ENCODE measurements at places on chromosomes 7 and 10.

- DNase-seq, result no peak
These were observed 20.2 kb upstream of the FOXK1 start for GRCh38 chr7:4661871-4662270.

- DNase-seq, result no peak
These were observed 31.3 kb upstream of the CD36 start for GRCh38 chr7:80607136-80607535.

GRCh38 chr7:71334541-71334940 lies 202.6 kb downstream of the GALNT17 start:
- DNase-seq, result no peak

DNA sequence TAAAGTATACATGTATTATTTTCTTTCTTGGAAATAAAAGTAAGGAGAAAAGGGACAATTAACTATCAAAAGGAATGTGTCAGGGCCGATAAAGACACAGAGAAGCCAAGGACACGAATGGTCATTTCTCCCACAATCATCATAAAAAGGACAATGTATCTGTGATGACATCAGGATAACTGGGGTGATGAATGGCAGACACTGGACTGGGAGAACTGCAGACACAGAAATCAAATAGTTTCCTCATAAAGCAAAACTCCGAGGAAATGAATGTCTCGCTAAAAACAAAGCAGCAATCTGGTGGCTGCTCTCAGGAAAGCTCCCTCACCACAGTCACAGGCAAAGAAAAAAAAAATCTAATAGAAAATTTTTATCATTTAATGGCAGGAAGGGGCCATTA lies 69.3 kb upstream of the NPY start:
- DNase-seq, result no peak

GRCh38 chr10:112842832-112843360 lies 107.2 kb upstream of the TCF7L2 start:
- DNase-seq, result no peak

- no peak for DNase-seq
These were observed 74.6 kb downstream of the WDFY4 start for GRCh38 chr10:48759113-48759901.

DNA sequence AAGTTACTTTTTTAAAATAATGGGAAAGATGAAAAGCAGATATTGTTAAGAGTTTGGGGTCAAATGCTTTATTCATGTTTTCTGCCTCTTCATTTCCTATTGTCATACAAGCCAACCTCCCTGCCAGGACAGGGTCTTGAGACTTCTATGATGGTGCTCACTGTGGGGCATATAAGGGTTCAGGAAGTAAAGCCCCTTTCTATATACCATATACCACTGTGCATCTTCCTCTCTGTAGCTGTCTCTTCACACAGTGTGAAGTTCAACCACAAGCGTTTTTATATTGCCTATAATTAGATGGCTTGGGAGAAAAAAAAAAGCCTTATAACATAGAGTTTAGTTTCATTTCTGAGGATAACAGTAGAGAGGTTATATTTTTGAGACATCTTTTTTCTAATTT lies 389.8 kb upstream of the SORCS1 start:
- DNase-seq, result no peak

GRCh38 chr10:15433850-15434537 lies 62.9 kb upstream of the FAM171A1 start:
- peak; percentile 4 for DNase-seq
